ENCODE measurements at places on chromosomes 11 and 22.

DNA sequence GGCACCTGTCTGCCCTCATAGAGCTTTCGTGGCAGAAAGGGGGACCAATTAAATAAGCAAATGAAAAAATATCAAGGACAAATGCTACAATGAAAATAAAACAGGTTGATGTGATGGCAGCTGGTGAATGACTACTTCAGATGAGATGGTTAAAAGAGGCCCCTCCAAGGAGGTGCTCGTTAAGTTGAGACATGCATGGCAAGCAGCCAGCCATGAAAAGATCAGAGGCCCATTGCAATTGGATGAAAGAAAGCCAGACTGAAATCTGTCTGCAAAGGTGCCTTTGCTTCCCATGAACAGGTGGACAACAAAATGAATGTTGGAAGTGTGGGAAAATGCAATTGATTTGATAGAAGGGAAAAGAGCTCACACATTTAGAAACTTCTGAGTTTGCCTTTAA, 848 bp upstream of the TRPC6 start:
- no peak for DNase-seq

- DNase-seq, result no peak
Observed at GRCh38 chr11:120662071-120662676, 150.6 kb downstream of the GRIK4 start.

GRCh38 chr11:99585606-99586005, 564.9 kb downstream of the CNTN5 start:
- DNase-seq, result no peak

- DNase-seq, result no peak
Observed at GRCh38 chr11:75762158-75762557, 6.4 kb upstream of the DGAT2 start.

DNA sequence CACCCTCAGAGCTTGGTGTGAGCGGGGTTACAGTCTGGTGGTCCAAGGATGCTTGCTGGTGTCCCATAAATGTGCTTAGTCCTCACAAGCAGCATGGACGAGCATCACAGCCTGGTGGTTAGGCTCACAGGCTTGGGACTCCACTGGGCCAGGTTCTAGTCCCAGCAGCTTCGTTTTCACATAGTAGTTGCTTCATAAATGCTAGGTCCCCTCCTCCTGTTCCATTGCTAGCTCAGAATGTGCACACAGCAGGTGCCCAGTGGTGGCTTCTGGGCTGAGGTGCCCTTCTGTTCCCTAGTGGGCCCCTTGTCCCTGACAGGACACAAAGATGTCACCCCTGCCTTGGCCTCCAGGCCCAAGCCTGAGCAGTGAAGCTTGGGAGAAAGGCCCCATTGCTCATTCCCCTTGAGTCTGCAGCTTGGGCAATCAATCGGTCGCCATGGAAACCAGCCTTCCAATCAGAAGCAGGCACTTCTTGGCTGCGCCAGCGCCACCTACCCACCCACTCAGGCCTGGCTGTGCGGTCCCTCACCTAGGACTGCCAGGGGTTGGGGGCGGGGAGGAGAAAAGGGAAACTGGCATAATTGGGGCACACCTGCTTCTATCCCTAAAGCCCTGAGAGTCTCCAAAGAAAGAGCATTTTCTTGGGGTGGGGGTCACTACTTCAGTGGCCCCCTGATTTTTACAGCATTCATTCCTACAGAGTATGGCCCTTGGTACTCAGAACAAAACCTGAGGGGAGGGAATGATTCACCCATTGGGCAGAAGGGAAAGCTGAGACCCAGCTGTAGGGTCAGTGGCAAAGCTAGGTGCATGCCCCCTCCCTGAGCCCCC, 48.1 kb downstream of the CYTH4 start:
- peak; percentile 76 for DNase-seq

- DNase-seq, result no peak
Observed at GRCh38 chr22:39434721-39435120, 22.1 kb upstream of the MGAT3 start.

DNA sequence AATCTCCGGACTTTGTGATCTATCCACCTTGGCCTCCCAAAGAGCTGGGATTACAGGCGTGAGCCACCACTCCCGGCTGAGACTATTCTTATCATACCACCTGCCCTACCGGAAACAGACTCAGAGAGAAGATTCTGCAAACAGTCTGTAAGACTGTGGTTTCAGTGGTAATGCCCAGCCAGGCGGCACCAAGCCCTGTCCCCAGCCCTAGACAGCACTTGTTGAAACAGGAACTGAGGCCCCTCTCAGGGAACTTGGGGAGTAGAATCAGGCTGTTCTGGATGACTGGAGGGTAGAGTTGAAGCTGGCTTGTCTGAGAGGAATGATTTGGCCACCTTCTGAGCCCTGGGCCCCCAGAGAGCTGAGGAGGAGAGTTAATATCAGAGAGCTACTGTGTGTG, 1.3 kb upstream of the INSC start:
- DNase-seq, result peak; percentile 25

DNA sequence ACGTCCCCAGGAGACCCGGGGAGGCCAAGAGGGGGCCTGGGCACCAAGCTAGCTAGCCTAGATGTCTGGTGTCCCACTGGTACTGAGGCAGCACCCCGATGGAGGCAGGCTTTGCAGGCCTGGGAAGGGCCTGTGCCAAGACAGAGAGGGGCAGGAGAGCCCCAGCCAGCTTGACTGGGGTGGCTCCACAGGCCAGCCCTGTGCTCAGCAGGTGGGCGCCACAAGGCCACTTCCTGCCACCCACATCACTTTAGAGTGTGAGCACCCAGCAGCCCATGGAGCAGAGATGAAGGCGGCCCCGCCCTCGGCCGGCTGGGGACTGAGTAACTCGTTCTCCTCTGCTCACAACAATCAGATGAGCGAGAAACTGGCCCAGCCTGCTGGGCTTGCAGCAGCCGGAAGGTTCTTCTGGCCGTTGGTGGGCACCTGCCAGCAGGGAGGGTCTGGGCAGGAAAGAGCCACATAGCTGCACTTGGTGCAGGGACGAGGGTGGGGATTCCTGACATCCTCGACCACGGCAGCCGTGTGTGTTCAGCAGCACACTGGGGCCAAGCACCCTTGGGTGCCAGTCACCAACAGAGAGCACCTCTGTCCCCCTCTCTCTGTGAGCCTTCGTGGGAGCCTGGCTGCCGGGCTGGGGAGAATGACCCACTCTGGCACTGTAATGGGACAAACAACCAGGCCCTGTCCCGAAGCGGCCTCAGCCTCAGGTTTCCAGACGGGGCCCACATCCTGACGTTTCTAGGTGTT, 7.6 kb downstream of the OSBPL5 start:
- peak; percentile 51 for DNase-seq

- DNase-seq, result no peak
Observed at GRCh38 chr11:72816404-72816990, 2.3 kb downstream of the ATG16L2 start.

DNA sequence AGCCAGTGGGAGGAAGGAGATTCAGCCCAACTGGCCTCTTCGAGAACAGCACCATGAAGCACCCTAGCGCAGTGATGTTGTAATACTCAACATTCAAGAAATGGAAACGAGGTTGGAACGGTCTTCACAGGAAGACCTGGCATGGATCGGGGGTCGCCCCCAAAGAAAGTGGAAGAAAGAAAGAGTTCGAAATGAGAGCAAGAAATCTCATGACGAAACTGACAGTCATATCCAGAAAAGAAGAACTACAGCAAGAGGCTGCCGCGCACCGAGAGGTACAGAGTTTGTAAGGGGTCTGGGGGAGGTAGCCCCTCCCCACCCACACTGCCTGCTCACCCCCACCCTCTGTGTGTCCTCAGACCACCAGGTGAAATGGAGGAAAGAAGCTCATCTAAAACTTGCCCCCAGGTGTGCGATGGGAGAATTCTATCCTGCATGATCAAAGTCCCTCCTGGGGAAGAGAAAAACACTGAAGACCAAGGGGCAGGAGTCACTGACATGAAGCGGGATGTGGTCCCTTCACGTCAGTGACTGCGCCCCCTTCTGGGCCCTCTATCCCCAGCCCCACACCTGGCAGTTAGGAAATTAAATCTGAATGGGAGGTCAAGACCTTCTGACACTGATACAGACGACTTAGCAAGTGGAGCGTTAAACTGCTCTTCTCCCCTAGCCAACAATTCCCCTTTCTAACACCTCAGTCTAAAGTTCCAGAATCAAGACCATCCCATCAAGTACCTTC, 52.9 kb upstream of the SPATA19 start:
- DNase-seq, result no peak

GRCh38 chr22:38144025-38144405, 33.5 kb upstream of the BAIAP2L2 start:
- DNase-seq, result no peak

- no peak for DNase-seq
Observed at GRCh38 chr22:35275580-35275979, 18.3 kb downstream of the HMGXB4 start.

DNA sequence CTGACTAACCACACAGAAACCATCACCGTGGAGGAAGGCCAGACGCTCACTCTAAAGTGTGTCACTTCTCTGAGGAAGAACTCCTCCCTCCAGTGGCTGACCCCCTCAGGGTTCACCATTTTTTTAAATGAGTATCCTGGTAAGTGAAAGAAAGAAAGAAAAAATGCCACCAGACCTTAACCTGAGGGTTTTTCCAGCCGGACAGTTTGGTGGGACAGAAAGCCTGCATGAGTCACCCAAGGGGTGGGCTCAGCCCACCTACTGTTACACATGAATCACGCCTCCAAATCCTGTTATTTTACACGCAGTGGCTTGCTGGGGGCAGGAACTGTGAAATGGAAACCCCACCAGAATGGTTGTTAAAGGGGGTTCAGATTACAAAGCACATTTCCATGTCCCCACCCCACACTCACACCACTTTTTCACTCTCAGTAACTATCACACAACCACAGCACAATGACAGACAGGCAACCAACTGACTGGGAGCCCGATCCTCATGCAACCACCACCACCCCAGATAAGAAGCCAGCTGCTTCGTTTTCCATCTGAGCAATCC, 11.9 kb downstream of the CRTAM start:
- DNase-seq, result peak; percentile 89

- DNase-seq, result no peak
Observed at GRCh38 chr11:134498326-134499139, 86.5 kb upstream of the B3GAT1 start.
